Activated CD4-positive, alpha-beta T cell treated with anti-CD3 and anti-CD28 coated beads, Interleukin-2, amount 10 ng/mL, durations not matched to agents 7 days and 5 days (primary cell): ENCODE measurements at places on chromosomes 4 and X.

- DNase-seq: no peak
Observed at GRCh38 chrX:69050051-69050765, 115.0 kb downstream of the PJA1 start.

- no peak for DNase-seq
Observed at GRCh38 chr4:31104043-31104442, 383.9 kb downstream of the PCDH7 start.

DNA sequence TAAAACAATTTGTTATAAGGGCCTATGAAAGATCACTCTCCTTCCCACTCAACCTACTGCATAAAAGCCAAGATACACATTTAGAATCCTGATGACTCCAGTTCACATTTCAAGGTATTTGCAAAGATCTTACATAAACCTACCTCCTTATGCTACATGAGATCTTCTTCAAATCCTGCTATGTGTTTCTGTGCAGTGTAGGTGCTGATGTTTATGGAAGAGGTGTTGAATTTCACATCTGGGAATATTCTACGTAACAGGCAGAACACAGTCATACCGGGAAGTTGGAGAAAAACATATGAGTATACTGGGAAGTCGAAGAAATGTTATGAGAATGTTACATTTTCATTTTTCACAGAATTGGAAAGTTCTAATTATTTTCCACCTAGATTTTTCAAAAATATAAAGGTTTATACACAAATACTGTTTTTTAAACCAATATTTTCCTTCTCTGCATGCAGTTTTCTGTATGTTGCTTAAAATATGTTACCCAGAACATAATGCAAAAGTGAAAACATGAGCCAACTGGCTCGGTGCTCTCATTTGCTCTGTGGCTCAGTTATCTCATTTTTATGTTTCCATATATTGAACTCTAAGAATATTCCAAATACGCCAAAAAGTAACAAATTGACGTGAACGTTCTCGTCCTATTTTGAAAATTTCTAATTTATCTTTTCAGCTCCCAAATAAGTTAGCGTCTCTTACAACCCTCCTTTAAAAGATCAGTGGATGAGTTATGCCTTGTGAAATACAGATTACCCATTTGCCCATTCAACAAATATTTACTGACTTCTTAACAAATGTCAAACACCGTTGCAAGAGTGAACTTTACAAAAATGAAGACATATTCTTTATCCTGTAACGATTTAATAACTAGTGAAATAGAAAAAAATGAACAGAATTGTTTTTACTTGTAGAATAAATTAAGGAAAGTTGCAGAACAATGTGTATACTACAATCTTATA is 899.3 kb downstream of the STIM2 start:
- no peak for DNase-seq

GRCh38 chr4:95114521-95114920 is 356.8 kb downstream of the BMPR1B start:
- no peak for DNase-seq

- no peak for DNase-seq
Observed at GRCh38 chr4:176432811-176433540, 113.2 kb downstream of the SPCS3 start.

GRCh38 chr4:152479428-152480026 is 56.4 kb downstream of the FBXW7 start:
- no peak for DNase-seq

DNA sequence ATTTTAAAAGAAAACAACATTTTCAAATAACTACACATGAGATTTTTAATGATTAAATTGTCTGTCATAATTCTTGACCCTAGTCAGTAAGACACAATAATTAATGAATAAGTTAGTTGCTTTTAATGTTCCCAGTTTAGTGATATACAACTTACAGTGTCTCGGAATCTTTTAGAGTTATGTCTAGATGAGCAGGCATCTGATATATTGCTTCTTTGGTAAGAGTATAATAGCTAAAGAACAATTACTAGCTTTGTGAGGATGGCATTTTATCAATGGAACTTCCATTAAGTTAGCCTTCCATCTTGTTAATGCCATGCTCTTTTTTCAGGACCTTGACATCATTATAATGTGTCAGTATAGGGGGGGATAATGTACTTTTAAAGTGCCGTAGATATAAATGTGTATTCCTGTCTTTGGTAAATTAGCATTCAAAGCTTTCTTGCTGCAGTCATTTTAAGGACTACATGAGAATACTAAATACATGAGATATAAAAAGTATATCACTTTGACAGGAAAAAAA is 425.1 kb downstream of the PDHA2 start:
- no peak for DNase-seq
